MCF 10A (cell line): ENCODE measurements at places on chromosomes 4 and X. TPM values are rescaled to one million over a fixed set of nuclear protein-coding genes. Genes with fewer than 3 reads are reported as not detected.

The SPINK2 gene
- not detected in 2 replicates for total RNA-seq

The NPY1R gene
- 0.63 and 2.8 TPM in 2 replicates for total RNA-seq

The ADGRG4 gene
- not detected in 2 replicates for total RNA-seq

The KIF4A gene
- total RNA-seq = 13.6 and 19.0 TPM in 2 replicates

The CCDC160 gene
- total RNA-seq = not detected in 2 replicates

The SGCB gene
- total RNA-seq = 27.0 and 28.2 TPM in 2 replicates

The HSPA4L gene
- total RNA-seq = 45.9 and 68.9 TPM in 2 replicates

The C4orf51 gene
- total RNA-seq = not detected in 2 replicates

The MGAT4D gene
- total RNA-seq = not detected in 2 replicates

The ARX gene
- total RNA-seq = 0.10 TPM in 1 of 2 replicates, not detected in the other

The STARD8 gene
- 0.37 and 1.0 TPM in 2 replicates for total RNA-seq

The TEX13B gene
- not detected in 2 replicates for total RNA-seq

The TNMD gene
- not detected in 2 replicates for total RNA-seq

The RPA4 gene
- 0.98 and 1.4 TPM in 2 replicates for total RNA-seq

The IL2 gene
- total RNA-seq = not detected in 2 replicates

DNA sequence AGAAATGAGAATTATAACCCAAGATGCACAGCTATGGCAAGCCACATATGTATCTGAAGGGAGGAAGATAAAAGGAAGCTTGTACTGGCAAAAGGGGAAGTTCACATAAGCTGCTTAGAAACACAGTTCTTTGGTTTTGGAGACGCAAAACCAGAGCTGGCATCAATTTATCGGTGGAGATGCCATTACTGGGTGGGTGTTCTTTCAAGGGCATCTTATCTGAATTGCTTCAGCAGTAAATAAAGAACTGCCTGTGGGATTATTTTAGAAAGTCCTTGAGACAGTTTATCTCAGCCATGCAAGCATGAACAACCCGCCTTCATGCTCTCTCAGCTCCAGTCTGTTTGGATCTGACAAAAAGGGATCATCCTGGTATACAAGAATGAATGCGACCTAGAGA lies 60.8 kb downstream of the DDX60 start:
- H3K4me3 ChIP-seq = no peak overlapping the region
- H3K4me1 ChIP-seq = no peaks in the 10 kb centered on the region
- no peak for DNase-seq
- peaks cover 6% of the 10 kb centered on the region for H3K36me3 ChIP-seq

DNA sequence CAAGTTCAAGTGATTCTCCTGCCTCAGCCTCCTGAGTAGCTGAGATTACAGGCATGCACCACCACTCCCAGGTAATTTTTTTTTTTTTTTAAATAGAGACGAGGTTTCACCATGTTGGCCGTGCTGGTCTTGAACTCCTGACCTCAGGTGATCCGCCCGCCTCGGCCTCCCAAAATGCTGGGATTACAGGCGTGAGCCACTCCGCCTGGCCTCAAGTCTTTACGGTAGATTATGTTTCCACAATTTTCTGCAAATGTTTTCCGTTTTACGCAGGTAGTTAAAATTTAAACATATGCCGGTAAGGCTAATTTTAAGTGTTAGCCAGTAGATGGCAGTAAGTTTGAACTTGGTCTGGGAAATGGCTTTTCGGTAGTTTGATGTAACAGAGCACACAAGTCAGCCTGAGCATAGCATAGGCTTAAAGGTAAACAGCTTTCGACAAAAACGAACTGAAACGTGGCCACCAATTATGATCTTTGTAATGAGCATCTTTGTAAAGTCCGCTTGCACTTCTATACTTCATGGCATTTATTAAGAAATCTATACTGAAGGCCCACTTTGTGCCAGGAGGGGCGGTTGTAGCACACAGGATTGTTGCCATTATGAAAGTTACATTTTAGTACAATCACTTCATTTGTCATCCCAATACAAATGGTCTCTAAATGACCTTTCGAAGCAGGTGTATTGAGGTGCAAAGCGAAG lies 31.1 kb downstream of the CCKAR start:
- DNase-seq = peak; percentile 65
- no peaks in the 10 kb centered on the region for H3K36me3 ChIP-seq
- peak overlapping the region; percentile 42 for H3K4me3 ChIP-seq
- H3K4me1 ChIP-seq = peaks cover 4% of the 10 kb centered on the region

GRCh38 chrX:11334165-11334564 lies 41.0 kb downstream of the AMELX start:
- DNase-seq = no peak
- H3K4me3 ChIP-seq = no peak overlapping the region
- no peak overlapping the region for H3K27ac ChIP-seq
- peaks cover 16% of the 10 kb centered on the region for H3K27me3 ChIP-seq

DNA sequence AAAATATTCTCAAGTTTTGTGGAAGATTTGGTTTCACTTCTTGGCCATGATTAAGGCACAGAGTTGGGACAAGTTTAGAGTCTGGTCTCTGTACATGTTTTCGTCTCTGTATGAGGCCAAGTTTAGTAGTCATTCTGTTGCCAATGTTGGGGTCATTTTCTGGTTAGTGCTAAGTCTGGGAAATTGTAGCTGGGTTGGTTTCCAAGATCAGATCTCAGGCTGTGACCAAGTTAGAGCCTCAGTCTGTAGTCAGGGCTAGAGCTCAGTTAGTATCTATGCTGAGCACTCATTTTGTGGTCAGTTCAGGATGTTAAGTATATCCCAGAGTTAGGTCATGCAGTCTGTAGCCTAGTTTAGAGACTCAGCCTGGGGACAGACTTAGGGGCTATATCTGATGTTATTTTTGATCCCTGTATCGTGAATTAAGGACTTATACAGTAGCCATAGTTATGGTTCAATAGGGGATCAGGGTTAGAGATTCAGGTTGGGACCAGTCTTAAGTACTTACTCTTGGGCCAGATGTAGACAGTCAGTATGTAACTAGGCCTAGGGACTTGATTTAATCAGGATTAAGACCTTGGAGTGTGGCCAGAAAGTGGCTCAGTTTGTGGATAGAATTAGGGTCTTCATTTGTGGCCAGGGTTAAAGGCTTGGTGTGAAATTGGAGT lies 6.6 kb upstream of the ENOX2 start:
- H3K27ac ChIP-seq = no peak overlapping the region
- no peaks in the 10 kb centered on the region for H3K4me1 ChIP-seq
- H3K4me3 ChIP-seq = no peak overlapping the region
- H3K27me3 ChIP-seq = peaks cover 14% of the 10 kb centered on the region
- H3K36me3 ChIP-seq = no peaks in the 10 kb centered on the region

DNA sequence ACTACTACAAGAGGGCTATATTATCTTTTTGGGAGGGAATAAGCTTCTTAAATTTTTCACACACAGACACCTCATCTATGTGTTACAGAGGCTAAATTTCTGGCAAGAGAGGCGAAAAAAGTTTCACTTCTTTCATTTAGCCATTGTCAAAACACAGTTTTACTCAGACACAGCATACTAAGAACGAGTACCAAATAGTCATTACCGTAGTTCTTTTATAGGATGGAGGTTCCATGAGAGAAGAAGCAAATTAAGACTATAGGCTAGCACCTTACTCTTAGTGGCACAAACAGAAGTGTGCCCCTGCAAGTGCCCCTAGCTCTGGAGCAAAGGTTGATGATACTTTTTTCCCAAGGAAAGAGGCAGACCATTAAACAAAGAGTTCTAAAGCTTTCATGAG lies 26.2 kb downstream of the UGT2B7 start:
- DNase-seq = no peak
- H3K36me3 ChIP-seq = no peaks in the 10 kb centered on the region
- H3K27me3 ChIP-seq = no peaks in the 10 kb centered on the region

GRCh38 chrX:38868941-38869401 lies 67.7 kb downstream of the MID1IP1 start:
- H3K36me3 ChIP-seq = no peaks in the 10 kb centered on the region
- H3K27me3 ChIP-seq = peaks cover 35% of the 10 kb centered on the region
- H3K27ac ChIP-seq = peak overlapping the region; percentile 57
- DNase-seq = peak; percentile 49
- H3K4me3 ChIP-seq = no peak overlapping the region
- H3K4me1 ChIP-seq = no peaks in the 10 kb centered on the region

DNA sequence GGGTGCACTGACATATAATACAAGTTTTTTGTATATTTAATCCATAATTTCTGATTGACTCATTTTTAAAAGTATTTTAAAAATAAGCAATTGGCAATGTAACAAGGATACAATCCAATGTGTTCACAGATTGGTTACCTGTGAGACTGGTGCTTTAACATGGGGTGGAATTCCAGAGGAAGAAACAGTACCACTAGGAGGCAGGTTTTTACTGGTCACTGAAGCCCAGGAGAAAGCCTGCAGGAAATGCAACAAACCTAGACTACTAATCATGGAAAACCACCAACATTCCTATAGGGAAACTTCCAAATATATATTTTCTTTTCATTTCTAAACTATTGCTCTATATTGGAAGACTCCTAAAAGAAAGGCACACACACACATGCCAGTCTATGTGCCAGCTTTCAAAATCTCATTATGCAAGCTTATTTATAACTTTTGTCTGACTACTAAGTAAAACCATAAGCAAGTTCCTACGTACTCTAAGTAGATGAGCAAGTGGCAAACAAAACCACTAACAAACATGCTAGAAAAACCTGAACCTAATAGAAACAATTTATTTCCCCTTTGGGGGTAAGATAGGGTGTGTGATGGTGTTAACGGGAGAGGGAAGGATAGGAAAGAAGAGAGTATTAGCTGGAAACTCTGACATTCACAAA lies 19.2 kb downstream of the G3BP2 start:
- no peak overlapping the region for H3K27ac ChIP-seq
- no peaks in the 10 kb centered on the region for H3K27me3 ChIP-seq
- peak; percentile 45 for DNase-seq
- H3K4me1 ChIP-seq = peaks cover 4% of the 10 kb centered on the region

DNA sequence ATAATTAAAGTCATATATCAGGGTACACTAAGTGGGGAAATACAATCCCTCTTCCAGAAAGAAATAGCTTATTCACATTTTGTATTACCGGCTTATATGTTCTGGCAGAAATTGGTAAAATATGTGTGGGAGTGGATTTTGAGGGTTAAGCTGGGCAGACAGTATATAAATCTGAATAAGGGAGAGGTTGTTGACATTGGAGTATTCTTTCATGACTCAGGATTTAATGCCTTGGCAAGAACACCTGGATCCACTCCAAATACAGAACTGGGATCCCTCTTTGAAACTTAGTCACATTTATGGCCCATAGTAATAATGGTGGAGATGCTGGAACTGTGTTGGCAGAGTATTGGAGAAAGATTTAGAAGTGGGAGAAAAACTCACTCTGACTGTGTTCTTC lies 54.3 kb upstream of the TET2 start:
- peak; percentile 93 for DNase-seq
- H3K27ac ChIP-seq = peak overlapping the region; percentile 64
- peaks cover 22% of the 10 kb centered on the region for H3K4me1 ChIP-seq
- H3K4me3 ChIP-seq = no peak overlapping the region
- H3K36me3 ChIP-seq = no peaks in the 10 kb centered on the region

DNA sequence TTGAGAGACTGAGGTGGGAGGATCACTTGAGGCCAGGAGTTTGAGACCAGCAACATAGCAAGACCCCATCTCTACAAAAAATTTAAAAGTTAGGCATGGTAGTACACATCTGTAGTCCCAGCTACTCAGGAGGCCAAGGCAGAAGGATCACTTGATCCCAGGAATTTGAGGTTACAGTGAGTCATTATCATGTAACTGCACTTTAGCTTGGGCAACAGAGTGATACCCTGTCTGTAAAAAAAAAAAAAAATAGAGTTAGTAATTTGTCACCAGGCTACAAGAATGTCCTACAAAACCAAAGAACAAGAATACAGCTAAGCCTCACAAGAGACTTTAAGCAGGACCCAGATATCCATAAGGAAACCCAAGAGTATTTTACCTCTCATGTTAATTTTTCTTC lies 27.0 kb upstream of the RAB28 start:
- DNase-seq = peak; percentile 21
- H3K4me3 ChIP-seq = no peak overlapping the region
- no peaks in the 10 kb centered on the region for H3K4me1 ChIP-seq
- no peaks in the 10 kb centered on the region for H3K36me3 ChIP-seq

DNA sequence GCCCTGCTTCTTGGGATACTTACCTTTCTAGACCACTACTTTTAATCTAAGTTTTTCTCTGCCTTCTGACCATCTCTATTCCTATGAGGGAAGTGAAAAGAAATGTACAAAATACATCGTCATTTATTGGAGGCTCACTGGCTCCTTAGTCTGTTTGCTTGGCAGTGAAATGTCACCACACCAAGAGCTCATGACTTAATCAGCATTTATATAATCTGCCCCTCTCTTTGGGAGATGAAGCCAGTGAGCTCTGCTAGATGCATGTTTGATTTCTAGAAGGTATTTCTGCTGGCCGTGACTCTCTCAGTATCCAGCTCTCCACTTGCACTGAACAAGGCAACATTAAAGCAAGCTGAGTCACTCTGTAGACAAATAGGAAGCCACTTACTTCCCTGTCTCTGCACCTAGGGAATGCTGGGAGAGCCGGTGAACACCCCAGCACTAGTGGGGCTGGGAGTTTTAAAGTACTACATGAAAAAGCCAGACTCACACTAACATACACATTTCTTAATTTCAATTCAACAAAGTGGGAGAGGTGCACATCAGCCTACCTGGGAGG lies 79.1 kb downstream of the MID1IP1 start:
- no peaks in the 10 kb centered on the region for H3K36me3 ChIP-seq
- H3K27me3 ChIP-seq = peaks cover 41% of the 10 kb centered on the region
- DNase-seq = peak; percentile 11
- H3K4me3 ChIP-seq = no peak overlapping the region
- no peak overlapping the region for H3K27ac ChIP-seq
- no peaks in the 10 kb centered on the region for H3K4me1 ChIP-seq

DNA sequence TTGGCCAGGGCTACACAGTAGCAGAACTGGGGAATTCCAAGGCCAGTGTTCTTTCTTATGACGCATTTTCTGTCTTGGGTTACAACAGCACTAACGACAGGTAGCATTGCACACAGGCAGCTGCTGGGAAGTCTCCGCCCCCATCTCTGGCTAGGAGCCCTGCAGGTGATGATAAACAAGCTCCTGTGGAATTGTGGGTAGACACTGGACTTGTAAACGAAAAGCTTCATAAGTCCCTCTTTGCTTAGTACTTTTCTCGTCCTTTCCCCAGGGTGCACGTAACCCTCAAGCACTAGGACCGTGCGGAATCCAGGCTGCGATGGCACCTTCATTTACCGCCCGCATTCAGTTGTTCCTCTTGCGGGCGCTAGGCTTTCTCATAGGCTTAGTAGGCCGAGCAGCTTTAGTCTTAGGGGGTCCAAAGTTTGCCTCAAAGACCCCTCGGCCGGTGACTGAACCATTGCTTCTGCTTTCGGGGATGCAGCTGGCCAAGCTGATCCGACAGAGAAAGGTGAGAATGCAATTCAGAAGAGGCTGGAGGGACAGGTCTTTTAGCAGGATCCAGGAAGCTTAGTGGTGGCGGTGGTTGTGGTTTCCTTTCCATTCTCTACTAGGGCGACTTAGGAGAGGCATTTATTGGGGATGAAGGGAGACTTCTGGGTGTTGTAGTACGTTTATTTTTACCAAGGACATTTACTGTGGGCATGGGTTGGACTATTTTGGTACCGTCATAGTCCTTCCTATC lies at the start of gene FAAH2:
Gene FAAH2, plus strand, starts transcription at position 200 of the 745 bp plus-strand sequence. Its CDS starts 120 bp downstream, at position 320.
- peaks cover 16% of the 10 kb centered on the region for H3K4me1 ChIP-seq
- peak within 1 kb of the TSS; percentile 89 for H3K27ac ChIP-seq
- peaks cover 47% of the 10 kb centered on the region for H3K27me3 ChIP-seq

DNA sequence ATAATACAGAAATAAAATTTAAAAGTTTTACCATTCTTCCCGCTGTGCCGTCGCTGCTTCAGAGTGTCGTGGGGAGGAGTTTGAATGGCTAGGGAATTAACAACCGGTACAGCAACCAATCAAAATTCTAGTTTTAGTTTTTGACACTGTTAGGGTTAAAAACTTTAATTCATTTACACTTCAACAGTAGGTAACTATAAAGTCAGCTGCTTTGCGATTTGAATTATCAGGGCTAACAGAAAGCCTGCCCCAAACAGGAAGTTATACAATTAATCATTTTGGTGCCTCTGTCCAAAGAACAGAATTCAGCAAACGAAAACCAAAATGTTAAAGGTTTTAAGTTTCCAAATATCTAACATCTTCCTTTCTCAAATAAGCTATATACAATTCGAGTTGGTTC lies 2.3 kb downstream of the HNRNPD start:
- peak overlapping the region; percentile 100 for H3K27ac ChIP-seq
- DNase-seq = peak; percentile 28
- peaks cover 35% of the 10 kb centered on the region for H3K4me1 ChIP-seq
